ENCODE measurements at places on chromosomes 12 and 14.

DNA sequence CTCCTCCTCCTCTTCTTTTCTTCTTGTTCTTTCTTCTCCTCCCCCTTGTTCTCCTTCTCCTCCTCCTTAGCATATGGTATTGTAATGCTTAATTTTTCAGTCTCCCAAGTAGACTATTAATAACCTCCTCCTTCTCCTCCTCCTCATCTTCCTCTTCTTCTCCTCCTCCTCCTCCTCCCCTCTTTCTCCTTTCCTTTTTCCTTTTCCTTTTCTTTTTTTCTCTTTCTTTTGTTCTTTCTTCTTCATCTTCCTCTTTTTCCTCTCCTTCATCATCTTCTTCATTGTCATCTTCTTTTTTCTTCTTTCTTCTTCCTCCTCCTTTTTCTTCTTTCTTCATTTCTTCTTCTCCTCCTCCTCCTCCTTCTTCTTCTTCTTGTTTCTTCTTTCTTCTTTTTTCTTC, 251.6 kb upstream of the ARHGAP5 start:
- no peak for DNase-seq

GRCh38 chr14:31189346-31190218, 18.0 kb downstream of the HECTD1 start:
- no peak for DNase-seq

GRCh38 chr14:59308673-59309072, 120.2 kb downstream of the DAAM1 start:
- no peak for DNase-seq

DNA sequence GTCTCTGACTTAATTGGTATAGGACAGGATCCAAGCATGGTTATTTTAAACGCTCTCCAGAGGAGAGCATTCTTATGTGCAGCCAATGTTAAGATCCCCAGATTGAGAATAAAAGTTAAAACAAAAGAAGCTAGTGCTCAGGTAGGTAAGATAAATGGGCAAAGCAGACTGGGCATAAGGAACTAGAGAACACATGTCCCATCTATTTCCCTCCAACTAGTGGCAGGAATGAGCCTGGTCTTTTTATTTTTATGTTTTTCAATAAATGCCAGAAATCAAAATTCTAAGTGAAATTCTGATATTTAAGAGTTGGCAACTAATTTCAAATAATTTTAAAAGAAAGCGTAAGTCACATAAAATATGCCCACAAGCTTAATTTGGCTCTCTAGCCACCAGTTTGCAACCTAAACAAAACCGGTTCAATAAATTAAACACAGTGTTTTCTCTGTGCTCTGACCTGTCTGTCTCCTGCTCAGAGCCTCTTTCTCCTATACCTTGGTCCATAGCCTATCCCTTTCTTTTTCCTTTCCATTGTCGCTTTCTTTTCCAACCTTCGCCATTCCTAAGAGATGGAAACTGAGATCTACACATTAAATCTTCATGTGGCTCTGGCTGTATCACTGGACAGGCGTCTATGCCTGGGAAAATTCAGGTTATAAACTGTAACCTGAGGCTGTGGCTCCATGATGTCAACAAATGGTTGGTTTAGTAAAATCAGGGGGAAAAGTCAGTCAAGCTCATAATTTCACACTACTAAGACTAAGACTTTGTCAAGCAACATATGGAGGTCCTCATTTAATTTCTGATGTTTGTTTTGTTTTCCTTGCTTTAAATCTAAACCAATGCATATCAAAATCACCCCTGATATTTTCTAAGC, 5.5 kb downstream of the SLC38A1 start:
- no peak for DNase-seq

DNA sequence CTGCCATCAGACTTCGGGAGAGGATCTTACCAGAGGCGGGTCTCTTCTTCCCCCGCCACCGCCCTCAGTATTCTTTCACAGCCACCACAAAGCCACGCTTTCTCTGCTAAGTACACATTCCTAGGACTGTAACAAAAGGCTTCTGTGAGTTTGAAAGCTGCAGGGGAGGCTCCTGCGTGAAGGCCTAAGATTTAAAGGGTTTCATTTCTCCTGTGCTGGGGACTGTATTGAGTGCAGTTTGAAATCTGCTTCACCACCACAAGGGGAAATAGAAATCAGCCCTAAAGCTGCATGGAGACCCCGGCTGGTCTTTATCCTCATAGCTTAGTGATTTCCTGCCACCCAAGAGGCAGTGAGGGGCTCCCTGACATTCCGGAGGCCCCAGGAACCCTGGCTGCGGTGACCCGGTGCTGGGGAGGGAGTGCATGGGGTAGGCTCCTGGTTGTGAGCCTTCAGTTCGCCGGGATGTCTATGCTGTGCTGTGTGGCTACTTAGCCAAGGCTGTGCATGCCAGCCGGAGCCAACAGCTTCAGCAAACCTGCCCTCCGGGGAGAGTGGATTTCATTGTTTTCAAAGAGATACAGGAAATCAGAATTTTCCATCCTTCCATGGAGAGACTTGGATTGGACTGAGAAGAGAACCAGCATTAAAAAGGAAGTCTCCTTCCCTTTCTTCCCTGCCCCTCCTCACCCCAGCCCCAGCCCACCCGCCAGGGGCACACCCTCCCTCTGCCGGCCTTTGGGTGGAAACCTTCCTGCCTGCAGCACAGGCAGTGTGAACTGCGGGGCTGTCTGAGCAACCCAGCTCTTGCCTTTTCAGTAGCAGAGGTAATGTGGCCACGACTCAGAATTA, 163.3 kb downstream of the ETV6 start:
- no peak for DNase-seq

GRCh38 chr12:9707864-9708808, 24.8 kb downstream of the CLECL1 start:
- no peak for DNase-seq

DNA sequence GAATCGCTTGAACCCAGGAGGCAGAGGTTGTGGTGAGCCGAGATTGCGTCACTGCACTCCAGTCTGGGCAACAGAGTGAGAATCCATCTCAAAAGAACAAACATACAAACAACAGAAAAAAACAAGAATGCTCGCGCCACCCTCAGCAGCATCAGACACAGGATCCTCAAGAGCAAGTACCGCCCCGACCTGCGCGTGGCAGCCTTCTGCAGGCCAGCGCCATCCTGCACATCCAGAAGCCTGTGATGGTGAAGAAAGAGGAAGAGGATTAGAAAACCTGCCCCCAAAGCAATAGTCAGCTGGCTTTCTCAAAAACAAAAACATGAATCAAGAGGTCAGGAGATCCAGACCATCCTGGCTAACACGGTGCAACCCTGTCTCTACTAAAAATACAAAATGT, 30.0 kb upstream of the EID3 start:
- no peak for DNase-seq

DNA sequence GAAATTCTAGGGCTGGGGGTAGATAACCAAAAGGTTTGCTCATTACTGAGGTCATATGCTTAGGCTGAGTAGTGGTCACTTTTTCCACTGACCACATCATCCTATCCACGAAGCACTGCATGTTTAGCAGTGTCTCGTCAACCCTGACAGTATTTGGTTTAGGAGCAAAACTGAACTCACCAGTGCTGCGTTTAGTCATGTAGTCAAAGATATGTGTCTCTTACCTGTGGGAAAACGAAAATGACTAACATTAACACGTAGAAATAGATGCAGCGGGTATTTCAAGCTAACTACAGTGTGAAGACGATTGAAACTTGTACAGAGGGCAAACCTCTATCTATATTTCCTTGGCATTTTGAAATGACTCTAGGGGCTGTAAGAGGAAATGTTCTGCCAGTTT, 34.6 kb downstream of the MTHFD1 start:
- no peak for DNase-seq

GRCh38 chr12:29216797-29217575, 67.9 kb downstream of the FAR2 start:
- no peak for DNase-seq

DNA sequence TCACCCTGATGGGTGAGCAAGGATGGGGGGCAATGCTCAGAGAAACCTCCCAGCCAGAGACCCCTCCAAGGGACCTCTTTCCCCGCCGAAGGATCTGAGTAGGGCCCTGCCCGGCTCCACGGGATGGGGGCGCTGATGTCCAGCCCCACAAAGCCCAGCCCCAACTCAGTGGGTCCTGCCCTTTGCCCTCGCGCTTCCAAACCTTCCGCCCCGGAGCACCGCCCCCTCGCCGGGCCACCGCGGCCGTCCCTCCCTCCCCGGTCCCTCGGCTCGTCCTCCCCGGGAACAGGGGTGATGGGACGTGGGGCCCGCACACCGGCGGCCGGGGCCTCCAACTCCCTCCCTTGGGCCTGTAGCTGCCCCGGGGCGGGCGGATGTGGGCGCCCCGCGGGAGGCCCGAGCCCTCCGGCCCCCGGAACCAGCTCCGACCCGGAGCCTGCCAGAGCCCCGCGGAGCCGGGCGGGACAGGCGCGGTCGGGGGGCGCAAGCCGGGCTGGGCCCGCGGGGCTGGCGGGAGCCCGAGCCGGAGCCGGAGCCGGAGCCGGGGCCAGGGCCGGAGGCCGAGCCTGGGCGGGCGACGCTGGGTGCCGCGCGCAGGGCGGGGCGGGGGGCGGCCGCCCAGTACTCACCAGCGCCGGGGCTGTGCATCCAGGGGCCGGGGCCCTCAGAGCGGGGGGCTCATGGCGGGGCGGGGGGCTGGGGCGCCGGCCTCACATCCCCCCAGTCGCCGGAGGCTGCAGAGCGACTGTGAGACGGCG, 386 bp downstream of the HDAC7 start:
- no peak for DNase-seq

DNA sequence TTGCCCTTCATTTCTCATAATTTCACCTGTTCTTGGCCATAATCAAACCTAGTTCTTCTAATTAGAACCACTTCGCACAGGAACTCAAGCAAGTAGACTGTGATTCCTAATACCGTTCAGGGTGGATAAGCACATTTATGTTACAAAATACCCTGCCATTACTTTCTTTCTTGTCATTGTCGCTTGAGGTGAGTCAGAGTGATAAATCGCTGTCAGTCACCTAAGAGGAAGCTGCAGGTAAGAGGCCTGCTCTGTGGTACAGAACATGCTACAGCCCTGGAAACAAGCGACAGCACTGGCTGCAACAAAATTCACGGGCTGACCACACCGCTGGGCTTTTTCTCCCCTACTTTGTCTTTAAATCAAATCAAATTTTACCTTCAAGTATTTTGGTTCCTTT, 218.2 kb downstream of the ANO6 start:
- no peak for DNase-seq

- no peak for DNase-seq
These were observed 15.5 kb upstream of the MLXIP start for GRCh38 chr12:122062832-122063693.

DNA sequence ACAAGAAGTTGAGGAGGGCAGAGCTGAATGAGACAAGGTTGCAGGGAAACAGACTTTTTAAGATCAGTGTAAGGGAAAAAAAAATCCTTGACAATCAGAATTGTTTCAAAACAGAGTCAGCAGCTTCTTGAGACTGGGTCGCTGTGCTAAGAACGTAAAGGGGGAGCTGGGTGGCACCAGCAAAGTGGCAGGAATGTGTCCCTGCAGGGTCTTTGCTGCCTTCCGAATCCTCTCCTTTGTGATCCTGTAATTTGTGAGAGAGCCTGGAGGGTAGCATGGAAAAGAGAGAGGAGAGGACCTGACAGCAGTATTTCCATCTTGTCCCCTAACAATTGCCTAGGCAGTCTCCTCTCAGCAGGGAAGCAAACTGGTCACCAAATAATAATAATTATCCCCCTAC, 472.8 kb downstream of the RGS6 start:
- DNase-seq = no peak

DNA sequence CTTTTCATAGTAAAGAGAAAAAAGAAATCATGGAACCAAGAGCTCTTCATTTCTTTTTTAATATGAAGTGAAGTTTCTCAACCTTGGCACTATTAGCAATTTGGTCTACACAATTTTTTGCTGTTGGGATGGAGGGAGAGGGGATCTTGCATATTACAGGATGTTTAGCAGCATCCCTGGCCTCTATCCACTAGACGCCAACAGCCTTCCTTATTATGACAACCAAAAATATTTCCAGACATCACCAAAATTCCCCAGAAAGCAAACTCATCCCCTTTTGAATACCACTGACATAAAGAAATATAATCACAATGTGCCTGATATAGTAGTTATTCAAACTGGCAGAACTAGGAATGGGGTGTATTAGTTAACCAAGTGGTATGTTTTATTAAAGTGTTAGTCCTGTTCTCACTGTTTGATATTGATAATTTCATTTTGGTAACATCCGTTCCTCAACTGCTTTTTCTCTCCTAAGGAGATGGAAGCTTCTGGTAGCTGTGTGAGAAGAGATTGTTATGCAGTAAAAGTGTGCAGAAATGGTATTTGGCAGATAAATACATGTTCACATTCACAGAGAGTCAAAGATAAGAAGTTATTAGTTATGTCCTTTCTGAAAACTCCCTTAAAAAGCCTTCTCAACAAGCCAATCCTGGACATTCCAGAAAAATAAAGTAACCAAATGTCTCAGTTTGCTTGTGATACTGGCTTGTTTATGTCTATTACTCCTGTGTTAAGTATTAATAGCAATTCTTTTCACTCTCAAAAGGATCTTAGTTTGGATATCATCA, 699.9 kb downstream of the C12orf50 start:
- DNase-seq = no peak

All from NCI-H1417 treated with DMSO at 0.1 percent for 48 hours (cell line).